ENCODE measurements at places on chromosomes 13 and 19.

- no peak for DNase-seq
Observed at GRCh38 chr13:41049480-41050440, 11.5 kb upstream of the WBP4 start.

DNA sequence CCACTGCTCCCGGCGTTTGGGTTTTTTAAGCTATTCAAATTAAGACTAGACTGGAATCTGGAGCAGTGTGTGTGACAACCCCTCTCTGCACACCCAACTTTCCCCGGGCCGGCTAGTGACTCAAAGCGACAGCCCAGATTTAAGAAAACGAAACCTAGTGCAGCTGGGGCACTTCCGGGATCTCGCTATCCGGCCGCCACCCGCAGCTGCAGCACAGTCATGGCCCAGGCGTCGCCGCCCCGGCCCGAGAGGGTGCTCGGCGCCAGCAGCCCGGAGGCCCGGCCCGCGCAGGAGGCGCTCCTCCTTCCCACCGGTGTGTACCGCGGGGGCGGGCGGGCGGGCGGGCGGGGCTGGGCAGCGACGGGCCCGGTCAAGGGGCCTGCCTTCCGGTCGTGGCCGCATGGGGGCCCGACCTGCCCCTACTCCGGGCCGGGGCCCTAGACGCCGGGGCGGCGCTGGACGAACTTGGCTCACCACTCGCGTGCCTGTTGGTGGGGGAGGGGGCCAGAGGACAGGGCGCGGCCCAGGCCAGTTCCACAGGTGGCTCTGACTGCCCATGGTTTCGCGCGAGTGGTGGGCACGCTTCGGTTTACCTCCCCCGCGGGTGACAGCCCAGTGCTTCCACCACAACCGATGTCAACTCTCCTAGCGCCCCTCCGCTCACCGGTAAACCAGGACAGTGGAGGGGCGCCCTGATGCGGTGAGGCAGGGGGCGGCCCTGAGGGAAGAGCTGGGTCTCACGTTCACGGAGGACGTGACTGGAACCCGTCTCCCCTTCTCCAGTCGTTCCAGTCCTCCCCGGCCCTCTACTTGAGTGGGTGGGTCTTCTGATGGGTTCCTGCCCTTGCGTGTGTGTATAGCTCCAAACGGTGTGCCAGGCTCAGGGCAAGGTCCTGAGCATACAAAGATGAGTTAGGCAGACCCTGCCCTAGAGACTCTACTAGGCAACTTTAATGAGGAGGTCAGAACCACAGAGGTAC, at the start of gene PHF11:
PHF11 (plus strand) TSS at position 171 of the 980 bp plus-strand sequence; CDS start at position 220, 49 bp downstream.
- DNase-seq, result peak; percentile 94

- DNase-seq, result no peak
Observed at GRCh38 chr13:52061587-52061986, 37.1 kb downstream of the UTP14C start.

GRCh38 chr13:41966671-41967070, 5.8 kb upstream of the VWA8 start:
- no peak for DNase-seq

- no peak for DNase-seq
Observed at GRCh38 chr13:65585346-65585745, 1644.8 kb downstream of the PCDH9 start.

- DNase-seq, result no peak
Observed at GRCh38 chr13:98537740-98538139, 39.2 kb downstream of the STK24 start.

- DNase-seq, result peak; percentile 67
Observed at GRCh38 chr19:45515081-45515624, 7.9 kb downstream of the VASP start.

DNA sequence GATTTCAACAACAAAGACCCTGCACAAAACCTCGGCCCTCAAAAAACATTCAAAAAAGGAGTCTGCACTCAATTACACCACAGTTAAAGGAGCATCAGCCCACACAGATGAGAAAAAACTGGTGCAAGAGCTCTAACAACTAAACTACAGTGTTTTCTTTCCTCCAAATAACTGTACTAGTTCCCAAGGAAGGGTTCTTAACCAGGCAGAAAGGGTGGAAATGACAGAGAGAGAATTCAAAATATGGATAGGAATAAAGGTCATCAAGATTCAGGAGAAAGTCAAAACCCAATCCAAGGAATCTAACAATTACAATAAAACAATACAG, 176.4 kb upstream of the TRPC4 start:
- no peak for DNase-seq

All from activated CD4-positive, alpha-beta T cell treated with anti-CD3 and anti-CD28 coated beads, Interleukin-2, Interleukin-6, amounts not matched to agents 100 ng/mL and 50 ng/mL, durations not matched to agents 16 hours and 8 hours (primary cell).